Chondrocyte (in vitro differentiated cells): ENCODE measurements at places on chromosomes 6 and 20. TPM values are rescaled to one million over a fixed set of nuclear protein-coding genes. Genes with fewer than 3 reads are reported as not detected.

- DNase-seq, result no peak
Observed at GRCh38 chr6:123211777-123212545, 215.9 kb downstream of the CLVS2 start.

- no peak for DNase-seq
Observed at GRCh38 chr6:150813319-150813992, 52.0 kb upstream of the MTHFD1L start.

GRCh38 chr6:78302411-78302810, 564.9 kb upstream of the IRAK1BP1 start:
- no peak for DNase-seq

DNA sequence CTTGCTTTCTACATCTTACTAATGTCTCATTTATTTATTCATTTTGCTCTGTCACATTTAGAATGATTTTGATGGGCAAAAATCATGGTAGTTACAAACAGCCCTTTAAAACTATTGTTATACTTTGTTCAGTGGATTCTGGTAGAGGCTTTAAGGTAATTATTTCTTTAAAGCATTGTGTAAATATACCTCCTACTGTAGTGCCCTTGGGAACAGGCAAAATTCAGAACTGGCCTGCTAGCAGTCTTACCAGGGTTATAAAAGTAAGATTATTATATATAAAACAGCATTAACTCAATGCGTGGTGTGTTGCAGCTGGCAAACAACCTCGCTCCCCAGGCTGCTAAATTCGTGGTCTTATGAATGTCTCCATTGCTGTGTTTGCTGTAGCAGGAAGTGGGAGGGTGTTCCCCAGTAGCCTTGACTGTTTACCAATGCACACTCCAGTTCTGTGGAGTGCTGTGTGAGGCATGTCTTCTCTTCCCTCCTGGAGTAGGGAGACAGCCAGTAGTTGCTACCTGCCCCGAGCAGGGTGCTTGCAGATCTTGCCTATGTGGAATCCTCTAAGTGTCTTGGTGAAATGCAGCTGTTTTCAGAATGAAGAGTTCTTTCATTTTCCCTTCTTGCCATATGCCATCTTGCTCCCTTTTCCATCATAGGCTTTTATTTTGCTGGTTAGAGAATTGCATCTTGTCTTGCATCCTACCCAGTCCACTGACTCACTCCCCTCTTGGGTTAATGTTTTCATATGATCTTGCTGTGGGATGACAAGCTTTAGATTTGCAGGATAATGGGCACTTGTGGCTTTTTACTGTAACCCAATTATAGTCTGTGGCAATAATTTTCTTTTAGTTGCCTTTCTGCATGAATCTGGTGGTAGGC, 45.3 kb downstream of the IGF2R start:
- DNase-seq, result no peak

GRCh38 chr6:3644739-3645012, 106.8 kb downstream of the PXDC1 start:
- DNase-seq, result no peak

LHFPL5 gene
- total RNA-seq, result not detected in 3 replicates

NFS1 gene
- 26.8 to 29.3 TPM (median 27.8 TPM) in 3 replicates for total RNA-seq

TREM2 gene
- not detected in 3 replicates for total RNA-seq

FITM2 gene
- total RNA-seq, result 9.1 to 10.6 TPM (median 10.0 TPM) in 3 replicates
